ENCODE measurements at places on chromosomes 2 and 18. TPM values are rescaled to one million over a fixed set of nuclear protein-coding genes. Genes with fewer than 3 reads are reported as not detected.

GRCh38 chr2:173550143-173550542, 195.5 kb downstream of the CDCA7 start:
- no peak for DNase-seq

DNA sequence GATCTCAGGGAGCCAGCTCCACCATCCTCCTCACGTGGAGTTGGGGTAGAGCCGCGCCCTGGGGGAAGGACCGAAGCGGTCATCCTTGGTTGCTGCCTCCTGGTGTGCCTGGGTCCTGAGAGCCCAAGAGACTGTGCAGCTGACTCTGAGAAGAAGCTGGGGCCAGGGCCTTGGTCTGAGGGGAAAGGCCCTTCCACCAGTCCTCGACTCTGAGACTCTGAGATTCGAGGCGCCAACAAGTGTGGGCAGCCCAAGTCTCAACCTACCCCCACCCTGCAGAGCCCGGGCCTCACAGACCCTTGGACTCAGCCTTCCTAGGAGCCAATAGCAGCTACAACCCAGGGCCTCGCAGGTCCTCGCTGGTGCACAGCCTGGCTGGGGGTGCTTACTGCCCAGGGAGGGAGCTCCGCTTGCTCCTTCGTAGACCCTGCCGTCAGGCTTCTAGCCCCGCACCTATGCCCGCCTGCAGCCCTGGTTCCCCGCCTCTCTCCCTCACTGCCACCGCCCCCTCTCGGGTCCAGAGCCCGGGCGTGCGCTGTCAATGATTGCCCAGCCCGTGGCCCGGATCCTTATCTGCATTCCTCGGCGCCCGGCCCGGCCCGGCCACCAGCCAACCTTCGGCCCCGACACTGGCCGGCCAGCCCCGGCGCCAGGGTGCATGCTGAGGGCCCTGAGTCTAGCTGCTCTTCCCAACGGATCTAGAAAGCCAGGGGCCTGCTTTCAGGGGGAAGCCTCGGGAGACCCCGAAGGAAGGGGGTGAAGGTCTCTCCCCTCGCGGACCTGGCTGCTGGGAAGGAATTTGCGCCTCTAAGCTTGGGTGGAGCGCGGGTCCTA, 2.0 kb downstream of the IHH start:
- DNase-seq = peak; percentile 8

GRCh38 chr2:101617188-101617587, 80.3 kb upstream of the MAP4K4 start:
- DNase-seq = peak; percentile 36

DNA sequence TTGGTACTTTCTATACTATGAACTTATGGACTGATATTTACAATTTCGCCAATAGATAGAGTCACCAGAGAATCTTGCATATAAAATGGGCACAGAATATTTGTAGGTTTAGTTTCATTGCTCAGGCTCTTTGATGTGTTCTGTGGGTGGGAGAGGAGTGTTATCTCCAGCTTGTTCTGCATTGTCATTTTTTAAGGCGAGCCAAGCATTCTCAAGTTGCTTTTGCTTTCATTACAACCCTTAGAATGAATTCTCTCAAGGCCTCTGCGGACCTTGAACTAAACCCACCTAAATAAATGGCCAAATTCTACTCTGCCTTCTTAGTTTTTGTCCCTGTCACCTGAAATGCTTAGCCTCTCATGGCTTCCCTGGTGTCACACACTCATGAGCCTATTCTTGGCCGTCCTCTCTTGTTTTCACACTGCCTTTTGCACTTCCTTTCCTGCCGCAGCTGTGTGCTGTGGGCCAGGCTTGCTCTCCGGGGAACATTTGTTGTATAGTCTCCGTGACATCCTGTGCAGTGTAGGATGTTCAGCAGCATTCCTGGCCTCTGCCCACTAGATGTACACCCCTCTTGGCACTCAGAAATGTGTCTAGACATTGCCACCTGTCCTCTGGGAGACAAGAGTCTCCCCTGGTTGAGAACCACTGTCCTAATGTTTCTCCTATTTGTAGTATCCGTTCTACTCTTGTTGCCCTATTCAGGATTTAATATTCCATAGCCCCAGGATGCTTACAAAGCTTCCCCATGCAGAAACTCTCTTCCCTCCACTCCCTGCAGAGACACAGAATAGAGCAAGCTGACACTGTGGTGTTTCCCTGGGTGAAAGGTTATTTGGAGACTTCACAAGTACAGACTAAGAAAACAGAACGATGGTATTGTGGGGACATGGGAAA, 255.6 kb downstream of the PTPRM start:
- DNase-seq = peak; percentile 13

DNA sequence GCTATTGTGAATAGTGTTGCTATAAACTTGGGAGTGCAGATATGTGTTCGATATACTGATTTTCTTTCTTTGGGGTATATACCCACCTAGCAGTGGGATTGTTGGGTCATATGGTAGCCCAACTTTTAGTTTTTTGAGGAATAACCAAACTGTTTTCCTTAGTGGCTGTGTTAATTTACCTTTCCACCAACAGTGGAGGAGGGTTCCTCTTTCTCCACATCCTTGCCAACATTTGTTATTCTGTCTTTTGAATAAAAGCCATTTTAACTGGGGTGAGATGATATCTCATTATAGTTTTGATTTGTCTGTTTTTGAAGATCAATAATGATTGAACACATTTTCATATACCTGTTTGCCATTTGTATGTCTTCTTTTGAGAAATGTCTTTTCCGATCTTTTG, 282.0 kb upstream of the SESTD1 start:
- DNase-seq = no peak

GRCh38 chr18:2853926-2854664, 7.3 kb downstream of the EMILIN2 start:
- peak; percentile 62 for DNase-seq

DNA sequence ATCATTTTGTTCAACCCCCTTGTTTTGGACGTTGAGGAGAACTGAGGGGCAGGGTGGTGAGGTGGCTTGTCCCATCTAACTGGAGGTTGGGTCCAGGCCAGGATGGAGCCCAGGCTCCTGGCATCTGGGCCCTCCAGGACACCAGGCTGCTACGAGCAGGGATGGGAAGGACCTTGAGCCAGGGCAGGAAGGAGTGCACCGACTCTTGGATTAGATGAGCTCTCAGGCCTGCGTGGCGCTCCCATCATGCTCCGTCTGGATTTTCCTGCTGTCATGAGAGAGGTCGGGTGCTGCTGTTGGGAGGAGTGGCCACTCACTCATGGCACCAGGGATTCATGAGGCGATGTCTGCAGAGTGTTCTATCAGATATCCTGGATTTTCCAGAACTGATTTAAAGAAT, 18.3 kb upstream of the ALLC start:
- no peak for DNase-seq

GRCh38 chr18:45962461-45962860, 4.7 kb downstream of the EPG5 start:
- peak; percentile 88 for DNase-seq

DNA sequence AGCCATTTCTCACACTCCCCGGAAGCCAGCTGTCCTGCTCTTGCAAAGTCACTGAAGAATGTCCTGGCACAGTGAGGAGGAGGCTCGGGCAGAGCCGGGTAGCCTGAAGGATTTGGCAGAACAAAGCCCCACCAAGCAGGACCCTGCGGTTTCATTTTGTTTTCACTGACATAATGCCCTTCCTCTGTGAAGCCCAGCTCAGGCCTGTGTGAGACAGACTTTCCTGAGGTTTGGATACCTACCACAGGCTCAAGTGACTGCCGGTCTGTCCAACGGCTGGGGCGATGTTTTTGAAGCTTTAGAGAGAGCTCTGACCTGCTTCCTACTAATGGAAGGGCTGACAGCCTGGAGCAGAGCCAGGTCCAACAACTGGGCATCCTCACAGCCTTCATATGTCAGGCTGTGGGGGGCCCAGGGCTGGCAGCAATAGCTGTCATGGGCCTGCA, 99.8 kb upstream of the FZD7 start:
- DNase-seq = peak; percentile 98

DNA sequence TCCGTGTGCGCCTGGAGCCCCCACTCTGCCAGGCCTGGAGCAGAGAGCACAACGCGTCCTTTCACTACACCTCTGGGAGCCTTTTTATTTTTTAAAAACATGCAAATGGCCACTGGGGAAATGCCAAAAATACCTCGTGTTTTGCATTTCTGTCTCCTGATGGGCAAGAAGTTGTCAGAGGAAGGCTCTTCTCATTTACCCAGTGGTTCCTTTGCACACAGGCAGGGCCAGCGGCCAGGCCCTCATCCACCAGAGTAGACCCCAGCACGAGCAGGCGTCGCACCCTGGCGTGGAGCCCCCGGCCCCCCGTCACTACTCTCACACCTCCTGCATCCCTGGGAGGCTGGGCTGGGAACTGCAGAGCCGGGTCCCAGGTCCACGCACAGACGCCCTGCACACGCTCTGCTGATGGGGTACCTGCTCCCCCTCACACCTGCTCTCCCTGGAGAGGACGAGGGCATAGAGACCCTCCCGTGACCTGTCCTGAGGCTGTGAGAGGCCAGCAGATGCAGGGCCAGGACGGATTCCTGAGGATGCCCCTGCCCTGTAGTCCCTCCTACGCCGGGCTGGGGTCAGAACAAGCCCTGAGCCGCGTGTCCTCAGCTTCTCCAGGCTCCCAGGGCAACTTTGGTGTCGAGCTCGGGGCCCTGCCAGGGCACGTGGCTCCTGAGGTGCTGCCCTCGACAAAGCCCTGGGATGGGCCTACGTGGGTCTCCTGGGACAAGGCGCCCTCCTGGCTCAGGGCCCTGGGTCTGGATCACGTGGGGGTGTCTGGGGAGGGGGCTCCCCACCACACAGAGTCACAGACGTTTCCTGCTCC, 65.0 kb downstream of the NFATC1 start:
- DNase-seq = no peak

- DNase-seq = no peak
These were observed 146.6 kb upstream of the DLX2 start for GRCh38 chr2:172249334-172249733.

DNA sequence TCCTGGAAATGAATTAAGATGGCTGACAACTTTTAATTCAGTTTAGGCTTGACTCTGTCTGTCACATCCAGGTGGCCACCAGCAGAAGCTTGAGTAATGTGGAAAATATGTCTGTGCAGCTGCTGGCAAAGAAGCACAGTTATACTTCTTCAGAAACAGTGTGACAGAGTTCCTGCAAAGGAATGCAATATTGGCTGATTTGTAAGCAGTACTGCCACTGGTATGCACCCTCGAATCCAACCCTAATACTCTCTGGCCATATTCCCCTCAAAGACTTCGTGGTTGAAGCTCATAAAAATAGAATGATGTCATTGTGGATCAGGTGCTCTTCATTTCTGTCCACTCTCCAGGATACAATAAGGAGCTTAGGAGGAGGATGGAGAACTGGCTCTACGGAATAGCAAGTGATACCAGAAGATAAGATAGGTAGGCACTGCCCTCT, 86.2 kb downstream of the METTL8 start:
- DNase-seq = peak; percentile 98

DNA sequence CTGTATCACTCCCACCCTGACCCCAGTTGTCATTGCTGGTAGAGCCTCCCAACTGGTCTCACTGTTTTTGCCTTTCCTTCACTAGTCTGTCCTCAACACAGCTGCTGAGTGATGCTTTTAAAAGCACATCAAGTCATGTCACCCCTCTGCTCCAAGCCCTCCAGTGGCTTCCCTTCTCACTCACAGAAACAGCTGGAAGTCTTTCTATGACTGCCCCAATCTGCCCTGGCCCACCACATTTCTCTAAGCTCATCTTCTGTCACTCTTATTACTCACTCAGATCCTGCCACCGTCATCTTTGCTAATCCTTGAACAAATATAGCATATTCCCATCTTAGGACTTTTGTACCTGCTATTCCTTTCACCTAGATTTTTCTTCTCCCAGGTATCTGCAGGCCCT, 242.6 kb upstream of the RBBP8 start:
- no peak for DNase-seq

DNA sequence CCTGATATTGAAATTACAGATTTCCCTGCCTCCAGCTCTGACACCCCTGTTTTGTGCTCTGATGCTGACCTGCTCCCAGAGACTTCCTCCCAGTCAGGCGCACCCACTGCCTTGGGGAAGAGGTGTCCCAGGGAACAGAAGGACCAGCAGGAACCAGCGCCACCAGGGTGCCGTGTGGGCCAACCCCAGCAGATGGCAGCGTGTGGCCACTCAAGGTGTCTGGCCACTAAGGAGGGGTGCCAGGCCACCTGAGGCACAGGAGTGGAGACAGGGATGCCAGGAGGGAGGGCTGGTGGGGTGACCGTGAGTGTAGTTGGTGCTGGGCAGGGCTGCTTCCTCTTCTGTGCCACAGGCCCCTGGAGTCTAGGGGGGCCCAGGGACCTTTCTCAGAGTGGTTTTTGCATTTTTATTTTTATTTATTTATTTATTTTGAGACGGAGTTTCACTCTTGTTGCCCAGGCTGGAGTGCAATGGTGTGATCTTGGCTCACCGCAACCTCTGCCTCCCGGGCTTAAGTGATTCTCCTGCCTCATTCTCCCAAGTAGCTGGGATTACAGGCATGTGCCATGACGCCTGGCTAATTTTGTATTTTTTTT, 56.0 kb downstream of the TEX44 start:
- peak; percentile 70 for DNase-seq

DNA sequence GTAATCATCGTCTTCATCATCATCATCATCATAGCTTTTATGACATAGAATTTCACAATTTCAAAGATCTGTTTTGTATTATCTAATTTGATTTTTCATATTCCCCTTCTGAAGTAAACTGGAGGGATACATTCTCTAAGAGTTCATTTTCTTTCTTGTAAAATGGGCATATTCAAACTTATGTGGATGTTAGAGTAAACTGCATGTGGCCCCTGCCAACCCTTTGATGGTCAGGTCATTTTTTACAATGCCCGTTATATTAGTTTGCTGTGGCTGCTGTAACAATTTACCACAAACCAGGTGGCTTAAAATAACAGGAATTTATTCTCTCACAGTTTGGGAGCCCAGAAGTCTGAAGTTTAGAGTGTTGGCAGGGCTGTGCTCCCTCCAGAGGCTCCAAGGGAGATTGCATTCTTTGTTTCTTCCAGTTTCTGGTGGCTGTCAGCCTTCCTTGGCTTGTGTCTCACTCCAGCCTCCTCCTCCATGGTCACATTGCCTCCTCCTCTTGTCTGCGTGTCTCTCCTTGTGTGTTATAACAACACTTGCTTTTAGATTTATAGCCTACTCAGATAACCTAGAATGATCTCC, 127.5 kb upstream of the MMADHC start:
- peak; percentile 90 for DNase-seq

Gene PHLPP1
- 4.9 TPM for total RNA-seq

Gene TANC1
- 20.1 TPM for total RNA-seq

Gene LINC00305
- not detected for total RNA-seq

Gene PLEK
- not detected for total RNA-seq

Gene IL36B
- total RNA-seq = not detected

Gene DLGAP1
- total RNA-seq = 0.75 TPM

Gene SLC4A3
- 4.3 TPM for total RNA-seq

Gene CLIP4
- total RNA-seq = 126 TPM

Gene SMYD5
- total RNA-seq = 18.9 TPM

Gene ZNF142
- 14.9 TPM for total RNA-seq

Gene SERPINB10
- total RNA-seq = not detected
